ENCODE measurements at places on chromosomes 13 and 19.

GRCh38 chr13:56110751-56111150, 1030.0 kb upstream of the PRR20A start:
- DNase-seq, result no peak

DNA sequence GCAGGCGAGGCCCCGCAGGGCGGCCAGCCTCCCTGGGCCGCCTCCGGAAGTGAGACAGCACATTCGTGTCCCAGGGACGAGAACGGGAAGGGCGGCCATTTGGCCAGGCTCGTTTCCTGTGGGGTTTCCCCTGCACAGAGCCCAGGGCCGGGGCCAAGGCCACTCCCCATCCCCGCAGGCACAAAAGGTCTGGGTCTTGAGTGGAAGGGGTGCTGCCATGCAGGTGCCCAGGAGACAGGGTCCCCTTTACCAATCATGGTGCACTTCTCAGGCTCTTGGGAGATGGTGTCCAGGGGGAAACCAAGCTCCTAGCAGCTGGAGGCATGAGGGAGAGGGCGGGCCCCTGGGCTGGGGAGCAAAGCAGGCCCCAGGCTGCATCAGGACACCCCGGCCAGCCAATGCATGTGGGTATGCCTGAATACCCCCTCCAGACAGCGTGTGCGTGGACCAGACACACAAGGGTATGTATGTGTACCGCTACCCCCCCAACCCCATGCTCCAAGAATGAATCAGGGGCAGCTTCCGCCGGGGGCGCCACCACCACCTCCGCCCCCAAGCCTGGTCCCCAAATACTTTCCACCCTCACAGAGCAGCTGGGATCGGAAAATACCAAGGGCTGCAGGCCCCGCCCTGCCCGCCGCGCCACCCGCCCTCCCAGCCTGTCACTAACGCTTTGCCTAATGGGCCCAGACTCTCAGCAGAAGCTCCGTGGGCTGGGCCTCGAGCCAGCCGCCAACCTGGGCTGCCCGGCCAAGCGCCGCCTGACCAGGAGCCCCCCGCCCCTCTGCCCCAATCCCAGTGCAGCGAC, 37.6 kb upstream of the NANOS3 start:
- DNase-seq, result peak; percentile 57

DNA sequence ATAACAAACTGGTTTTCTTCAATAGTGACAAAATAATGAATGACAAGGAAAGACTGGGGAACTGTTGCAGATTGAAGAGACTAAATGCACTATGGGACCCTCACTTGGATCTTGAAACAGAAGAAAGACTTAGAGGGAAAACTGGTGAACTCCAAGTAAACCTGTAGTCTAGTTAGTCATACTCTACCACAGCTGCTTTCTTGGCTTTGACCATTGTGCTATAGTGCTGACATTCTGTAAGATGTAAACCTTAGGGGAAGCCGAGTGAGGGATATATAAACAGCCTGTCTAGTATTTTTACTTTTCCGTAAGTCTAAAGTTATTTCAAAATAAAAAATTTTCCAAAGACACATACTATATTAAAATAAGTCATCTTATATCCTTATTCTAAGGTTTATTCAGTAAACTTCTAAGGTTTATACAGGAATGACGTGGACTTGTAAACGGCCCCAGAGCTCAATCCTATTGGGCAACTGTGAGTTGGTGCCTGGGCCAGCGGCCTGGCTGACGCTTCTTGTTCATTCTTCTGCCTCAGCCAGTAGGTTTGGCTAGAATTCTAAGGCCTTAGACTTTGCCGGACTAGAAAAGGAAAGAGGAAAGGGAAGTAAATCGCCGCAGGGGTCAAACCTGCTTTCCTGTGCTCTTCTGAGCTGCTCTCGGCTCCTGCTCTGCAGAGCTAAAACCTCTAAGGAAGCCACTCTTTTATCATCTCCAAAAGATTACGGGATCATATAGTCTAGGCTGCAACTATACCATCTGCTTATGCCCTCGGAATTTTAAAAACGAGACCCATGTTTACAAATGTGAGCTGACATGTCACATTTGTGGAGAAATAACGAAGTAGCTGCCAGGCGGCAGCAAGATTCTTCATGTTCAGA, 33.6 kb upstream of the UBE2L5 start:
- DNase-seq, result no peak

DNA sequence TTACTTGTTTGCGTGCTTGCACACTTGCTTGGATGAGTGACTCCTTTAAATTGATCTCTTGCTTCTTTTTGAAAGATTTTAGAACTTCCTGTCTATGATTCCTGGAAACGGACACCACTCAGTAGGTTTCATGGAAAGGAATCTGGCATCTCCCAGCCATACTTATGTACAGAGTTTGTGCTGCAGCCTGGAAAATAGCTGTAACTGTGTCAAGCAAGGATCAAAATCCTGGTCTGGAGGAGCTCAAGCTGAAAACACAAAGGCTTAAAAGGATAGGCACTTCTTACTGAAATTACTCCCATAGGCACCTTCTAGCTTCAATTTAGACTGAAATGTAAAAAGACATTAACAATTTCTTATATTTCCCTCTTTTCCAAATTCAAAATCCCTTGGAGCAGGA, 1.4 kb upstream of the FREM2 start:
- DNase-seq, result no peak

GRCh38 chr19:21128901-21129698, 12.7 kb upstream of the ZNF431 start:
- DNase-seq, result no peak

DNA sequence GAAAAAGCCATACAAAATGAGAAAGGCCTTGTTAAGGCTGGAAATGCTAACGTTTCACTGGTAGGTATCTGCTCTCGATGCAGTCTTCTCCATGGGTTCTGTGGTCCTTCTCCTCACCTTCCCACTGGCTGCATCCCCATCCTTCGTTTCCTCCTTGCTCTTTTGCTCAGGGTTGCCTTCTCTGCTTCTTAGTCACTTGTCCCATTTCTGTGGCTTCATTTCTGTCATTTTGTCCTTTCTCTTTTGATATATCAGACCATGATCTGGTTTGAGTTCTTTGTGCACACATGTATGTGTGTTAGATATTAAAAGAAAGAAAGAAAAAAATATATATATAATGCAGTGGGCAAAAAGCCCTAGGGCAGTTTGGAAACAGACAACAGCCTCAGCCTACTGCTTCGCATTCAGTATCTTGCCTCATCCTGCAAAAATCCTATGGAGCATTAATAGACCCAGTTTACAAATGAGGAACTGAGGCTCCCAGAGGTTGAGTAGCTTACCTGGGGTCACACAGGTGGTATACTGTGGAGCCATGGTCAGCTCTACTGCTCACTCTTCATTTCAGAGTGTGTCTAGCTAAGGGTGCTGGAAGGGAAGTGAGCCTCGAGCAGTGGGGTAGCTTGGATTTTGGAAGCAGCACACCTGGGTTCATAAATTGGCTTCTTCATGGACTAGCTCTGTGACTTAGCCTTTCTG, 57.6 kb upstream of the MEDAG start:
- no peak for DNase-seq
